ENCODE measurements at places on chromosomes 6 and 20.
A peak's percentile ranks its signal among the peaks of the same experiment; 100 is the strongest.

DNA sequence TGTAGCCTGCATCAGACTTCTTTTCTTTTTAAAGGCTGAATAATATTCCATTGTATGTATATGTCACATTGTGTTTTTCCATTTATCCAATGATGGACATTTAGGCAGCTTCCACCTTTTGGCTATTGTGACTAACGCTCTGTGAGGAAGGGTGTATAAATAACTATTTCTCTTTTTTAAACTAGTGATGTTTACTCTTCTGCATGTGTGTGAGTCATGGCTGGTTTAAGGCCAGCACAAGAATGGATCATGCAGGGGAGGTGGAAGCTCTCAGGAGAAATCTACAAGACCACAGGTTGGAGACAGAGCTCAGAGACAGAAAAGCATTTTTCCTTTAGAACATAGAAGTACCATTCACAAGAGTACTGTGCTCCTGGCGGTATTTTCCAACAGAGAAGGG lies 307.2 kb downstream of the SOX4 start:
- peak; percentile 59 for DNase-seq

- no peak for DNase-seq
Measured at GRCh38 chr6:43508481-43509141, 1.5 kb downstream of the LRRC73 start.

DNA sequence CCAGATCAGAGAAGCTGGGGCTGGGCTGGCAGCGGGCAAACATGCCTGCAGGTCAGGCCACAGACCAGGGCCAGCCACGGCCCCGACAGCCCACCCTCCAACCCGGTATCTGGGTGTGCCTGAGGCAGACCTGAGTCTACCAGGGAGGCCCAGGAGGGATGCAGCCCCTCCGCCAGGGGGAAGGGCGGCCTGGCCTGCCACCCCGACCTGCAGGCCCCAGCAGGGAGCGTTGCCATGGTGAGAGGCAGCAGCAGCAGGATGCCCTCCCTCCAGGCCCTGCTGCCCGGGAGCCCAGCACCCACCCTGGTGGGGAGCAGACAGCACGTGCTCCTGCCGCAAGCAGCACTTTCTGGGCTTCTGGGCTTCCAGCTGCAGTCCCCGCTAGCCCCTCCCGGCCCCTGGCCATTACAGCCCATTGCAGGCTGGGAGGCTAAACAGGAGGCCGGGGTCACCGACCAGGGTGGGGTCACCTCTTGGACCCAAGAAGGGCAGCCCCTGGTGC lies 3.8 kb upstream of the EEF1A2 start:
- no peak for DNase-seq

DNA sequence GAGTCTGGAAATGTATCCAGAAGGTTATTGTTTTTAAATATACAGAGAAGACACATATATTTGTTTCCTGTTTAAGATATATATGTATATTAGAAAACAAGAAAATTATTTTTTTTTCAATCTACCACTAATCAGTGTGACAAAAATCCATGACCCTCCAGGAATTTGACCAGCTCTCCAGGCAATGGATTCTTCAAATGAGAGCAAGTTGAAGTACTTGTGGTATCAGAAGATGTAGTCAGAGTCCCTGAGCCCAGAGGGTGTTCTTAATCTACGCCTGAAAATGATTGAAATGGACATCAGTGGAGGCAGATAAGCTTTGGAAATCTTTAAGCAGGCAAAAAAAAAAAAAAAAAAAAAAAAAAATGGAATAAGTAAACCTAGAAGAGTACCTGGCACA lies 186.5 kb upstream of the QKI start:
- DNase-seq, result no peak

- DNase-seq, result peak; percentile 50
Measured at GRCh38 chr6:45477278-45477677, 99.5 kb upstream of the SUPT3H start.

GRCh38 chr6:56079751-56080540 lies 167.4 kb downstream of the COL21A1 start:
- no peak for DNase-seq

DNA sequence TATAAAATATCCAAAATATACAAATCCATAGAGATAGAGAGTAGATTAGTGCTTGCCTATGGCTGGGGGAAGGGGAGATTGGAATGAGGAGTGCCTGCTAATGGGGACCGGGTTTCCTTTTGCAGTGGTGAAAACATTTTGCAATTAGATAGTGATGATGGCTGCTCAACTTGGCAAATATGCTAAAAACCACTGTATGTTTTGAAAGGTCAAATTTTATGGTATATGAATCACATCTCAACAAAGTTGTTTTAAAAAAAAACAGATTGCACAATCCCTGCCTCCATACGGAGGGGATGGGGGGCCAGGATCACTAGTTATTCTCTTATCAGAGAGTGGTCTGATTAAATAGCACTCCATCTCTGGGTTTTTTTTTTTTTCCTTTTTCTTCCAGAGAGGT lies 76.9 kb upstream of the RIPOR2 start:
- no peak for DNase-seq

DNA sequence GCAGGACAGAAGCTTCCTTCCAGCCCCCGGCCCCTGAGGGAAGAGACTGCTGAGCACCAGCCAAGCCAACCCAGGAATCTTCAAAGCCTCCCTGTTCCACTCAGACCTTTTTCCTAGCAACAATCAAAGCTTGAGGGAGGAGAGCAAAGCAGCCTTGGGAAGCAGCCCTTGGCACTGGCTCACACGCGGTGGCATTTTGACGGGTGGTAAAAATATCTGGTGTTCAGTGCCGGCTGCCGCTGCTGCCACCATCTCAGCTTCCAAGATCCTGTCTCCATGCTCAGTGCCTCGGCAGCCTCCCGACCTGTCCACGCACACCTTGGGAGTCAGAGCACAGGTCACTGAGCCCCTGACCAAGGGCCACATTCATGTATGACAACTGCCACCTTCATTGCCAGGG lies 170.1 kb downstream of the LRFN2 start:
- DNase-seq, result no peak

- DNase-seq, result no peak
Measured at GRCh38 chr6:21678990-21679389, 85.4 kb downstream of the SOX4 start.

GRCh38 chr6:19159089-19159488 lies 678.1 kb upstream of the ID4 start:
- no peak for DNase-seq

- DNase-seq, result no peak
Measured at GRCh38 chr20:39886650-39887190, 802.3 kb downstream of the MAFB start.

GRCh38 chr20:39479196-39479810 lies 517.2 kb downstream of the DHX35 start:
- DNase-seq, result no peak

Data from epithelial cell of prostate (primary cell).